ENCODE measurements at places on chromosomes 1 and 21.
A peak's percentile ranks its signal among the peaks of the same experiment; 100 is the strongest.

DNA sequence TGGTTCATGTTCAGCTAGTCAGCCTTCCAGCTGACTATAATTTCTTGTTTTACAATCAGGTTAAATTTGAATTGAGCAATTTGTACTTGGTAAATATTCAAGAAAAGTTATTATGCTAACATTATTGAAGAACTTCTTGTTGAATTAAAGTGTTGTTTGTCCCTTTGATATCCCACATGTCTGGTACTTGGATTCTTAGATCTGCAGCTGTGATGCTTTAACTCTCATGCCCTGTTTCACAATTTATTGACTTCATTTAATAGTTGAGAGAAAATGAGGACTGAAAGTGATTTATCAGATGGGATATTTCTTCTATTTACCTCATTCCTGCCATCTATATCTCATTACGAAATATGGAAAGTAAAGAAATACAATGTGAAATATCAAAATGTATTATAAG lies 92.8 kb downstream of the FASLG start:
- no peak for DNase-seq

DNA sequence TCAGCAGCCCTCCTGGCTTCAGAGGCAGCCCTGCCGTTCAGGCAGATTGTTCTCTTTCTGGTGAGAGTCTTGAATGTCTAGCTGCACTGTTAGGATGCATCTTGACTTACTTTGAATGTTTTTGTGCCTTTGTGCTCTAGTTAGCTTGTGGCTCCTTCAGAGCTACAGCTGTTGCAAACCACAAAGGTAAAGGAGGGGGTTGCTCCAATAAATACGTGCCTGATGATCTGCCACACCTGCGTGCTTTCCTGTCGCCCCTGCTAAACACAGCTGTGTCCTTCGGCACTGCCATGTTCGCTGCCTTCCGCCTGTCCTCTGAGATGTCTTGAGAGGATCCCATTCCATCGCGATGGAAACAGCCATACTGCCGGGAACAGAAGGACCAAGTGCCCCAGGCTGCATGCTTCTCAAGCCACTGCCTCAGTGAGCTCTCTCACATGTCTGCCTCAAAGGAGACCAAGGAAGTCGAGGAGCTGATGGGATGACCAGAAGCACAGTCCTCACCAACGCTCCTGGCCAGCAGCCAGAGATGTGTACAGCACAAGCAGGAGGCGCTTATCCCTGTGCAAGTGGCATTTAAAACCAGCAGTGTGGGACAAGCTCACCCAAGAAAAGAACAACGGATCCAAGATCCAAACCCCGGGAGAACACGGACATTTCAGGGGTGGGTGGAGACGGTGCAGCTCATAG lies 12.0 kb upstream of the SMIM12 start:
- DNase-seq: no peak

DNA sequence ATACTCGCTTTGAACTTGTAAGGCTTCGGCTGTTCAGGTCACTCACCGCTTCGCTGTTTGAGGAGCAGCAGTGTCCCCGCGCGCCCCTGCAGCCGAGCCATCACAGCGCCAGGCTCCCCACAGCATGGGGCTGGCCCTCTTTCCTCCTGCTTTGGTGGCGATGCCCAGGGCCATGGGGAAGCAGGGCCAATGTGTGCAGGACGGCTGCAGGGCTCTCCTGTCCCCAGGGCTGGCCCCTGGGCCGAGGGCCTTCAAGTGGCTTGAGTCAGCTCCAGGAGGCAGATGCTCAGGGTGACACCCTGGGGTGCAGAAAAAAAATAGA lies 38.5 kb upstream of the TRAPPC10 start:
- no peak for DNase-seq

- no peak for DNase-seq
Observed at GRCh38 chr21:25175938-25176337, 431.3 kb downstream of the MRPL39 start.

DNA sequence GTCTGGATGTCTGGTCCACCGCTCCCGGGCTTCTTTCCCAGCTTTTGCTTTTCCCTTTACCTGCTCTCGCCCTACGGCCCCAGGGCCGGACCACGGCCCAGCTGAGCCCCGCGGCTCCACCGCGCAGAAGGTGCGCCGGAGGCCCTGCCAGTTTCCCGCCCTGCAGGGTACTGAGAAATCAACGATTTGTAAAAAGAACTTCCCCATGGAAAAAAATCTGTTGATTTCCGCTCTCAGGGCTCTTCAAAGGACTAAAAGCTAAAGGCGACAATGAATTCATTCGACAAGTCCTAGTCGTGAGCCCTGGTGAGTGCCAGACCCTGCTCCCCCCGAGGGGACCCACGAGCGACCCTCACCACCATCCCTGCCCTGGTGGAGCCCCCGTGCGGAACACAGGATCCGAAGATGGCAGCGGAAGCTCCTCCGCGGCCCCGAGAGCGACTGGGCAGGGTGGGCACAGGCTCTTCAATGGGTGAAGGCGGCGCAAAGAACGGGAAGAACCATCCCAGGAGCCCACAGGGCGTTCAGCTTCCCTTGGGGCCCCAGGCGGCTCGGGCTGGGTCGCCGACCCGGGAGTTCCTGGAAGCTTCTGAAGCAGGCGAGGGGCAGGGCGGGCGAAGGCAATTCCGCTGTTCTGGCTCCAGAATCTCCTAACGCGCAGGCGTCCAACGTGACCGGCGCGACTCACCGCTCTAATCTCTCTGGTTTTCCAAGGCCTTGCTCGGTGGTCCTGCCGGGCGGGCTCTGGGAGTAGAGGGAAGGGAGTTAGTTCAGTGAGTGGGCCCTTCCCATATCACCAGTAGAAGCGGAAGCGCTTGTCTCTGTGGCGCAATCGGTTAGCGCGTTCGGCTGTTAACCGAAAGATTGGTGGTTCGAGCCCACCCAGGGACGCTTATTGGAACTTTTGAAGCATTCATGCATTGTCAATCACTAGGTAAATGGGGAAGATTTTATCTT lies 6.6 kb upstream of the RNU1-2 start:
- peak; percentile 72 for DNase-seq

DNA sequence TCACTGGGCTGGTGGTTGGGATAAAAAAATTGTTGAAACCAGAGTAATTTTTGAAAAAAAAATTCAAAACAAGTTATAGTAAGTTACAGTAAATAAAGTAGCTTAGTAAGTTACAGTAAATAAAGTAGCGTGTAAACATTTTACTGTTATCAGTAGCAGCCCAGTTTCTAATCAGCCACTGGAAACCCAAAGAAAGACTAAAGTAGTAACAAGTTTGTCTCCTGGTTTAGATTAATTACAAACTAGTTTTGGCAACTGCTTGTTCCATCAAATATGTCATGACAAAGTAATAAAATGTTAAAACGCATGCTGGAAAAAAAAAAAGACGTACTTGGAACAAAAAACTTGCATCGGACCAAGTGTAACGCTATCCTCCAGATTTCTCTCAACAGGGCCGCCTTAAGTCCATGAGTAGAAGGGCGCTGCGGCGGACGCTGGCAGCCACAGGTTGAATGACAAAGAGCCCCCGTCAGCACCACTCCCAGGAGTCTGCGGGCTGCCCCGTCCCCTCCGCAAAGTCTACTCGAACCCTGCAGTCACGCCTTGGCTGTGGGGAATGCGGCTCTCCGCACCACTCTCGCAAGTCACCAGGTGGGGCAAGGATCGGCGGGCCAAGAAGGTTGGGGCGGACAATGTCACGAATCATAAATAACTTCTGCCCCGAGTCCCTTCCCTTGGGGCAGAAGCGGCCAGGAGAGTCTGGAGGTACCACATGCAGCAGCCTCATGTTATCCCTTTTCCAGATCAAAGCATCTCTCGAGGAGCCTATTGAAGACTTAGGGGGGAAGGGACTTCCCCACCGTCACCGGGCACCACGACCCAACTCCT lies 837 bp downstream of the SLC16A1 start:
- DNase-seq: peak; percentile 32

GRCh38 chr1:56333461-56333860 lies 245.9 kb downstream of the PLPP3 start:
- no peak for DNase-seq

GRCh38 chr1:180524915-180525714 lies 22.7 kb upstream of the ACBD6 start:
- no peak for DNase-seq

Data from dorsolateral prefrontal cortex (tissue), 122 donors.